ENCODE measurements at places on chromosomes 2 and 18.

DNA sequence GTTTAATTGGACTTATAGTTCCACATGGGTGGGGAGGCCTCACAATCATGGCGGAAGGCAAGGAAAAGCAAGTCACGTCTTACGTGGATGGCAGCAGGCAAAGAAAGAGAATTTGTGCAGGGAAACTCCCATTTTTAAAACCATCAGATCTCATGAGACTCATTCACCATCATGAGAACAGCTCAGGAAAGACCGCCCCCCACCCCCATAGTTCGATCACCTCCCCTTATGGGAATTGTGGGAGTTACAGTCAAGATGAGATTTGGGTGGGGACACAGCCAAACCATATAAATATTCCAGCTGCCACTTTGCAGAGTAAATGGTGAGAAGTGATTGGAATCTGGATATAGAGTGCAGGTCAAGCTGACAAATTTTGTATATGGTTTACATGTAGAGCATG, 187.4 kb downstream of the ARL4C start:
- DNase-seq, result no peak

GRCh38 chr2:219959471-219959870, 332.0 kb downstream of the SLC4A3 start:
- DNase-seq, result no peak

DNA sequence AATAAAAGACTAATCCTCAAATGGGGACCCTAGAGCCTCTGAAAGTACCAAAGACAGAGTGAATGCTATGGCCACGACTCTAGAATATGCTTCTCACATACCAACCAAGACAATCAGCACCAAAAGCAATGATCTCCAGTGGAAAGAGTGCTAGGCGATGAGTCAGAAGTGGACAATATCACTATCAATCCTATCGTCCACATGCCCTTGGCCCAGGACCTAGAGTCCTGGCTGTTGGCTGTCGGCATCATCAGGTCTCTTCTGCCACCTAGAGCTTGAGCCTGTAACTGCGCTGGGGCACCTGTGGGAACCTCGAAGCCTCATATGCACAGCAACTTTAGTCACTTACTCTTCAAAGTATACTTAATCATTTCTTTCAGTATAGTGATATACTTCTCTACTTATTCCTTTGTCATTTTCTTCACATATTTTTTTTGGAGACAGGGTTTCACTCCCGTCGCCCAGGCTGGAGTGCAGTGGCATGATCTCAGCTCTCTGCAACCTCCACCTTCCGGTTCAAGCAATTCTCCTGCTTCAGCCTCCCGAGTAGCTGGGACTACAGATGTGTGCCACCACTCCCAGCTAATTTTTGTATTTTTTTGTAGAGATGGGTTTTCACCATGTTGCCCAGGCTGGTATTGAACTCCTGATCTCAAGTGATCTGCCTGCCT, 29.7 kb downstream of the NOL10 start:
- no peak for DNase-seq

- DNase-seq, result no peak
These were observed 402.7 kb downstream of the SETBP1 start for GRCh38 chr18:45083226-45083855.

DNA sequence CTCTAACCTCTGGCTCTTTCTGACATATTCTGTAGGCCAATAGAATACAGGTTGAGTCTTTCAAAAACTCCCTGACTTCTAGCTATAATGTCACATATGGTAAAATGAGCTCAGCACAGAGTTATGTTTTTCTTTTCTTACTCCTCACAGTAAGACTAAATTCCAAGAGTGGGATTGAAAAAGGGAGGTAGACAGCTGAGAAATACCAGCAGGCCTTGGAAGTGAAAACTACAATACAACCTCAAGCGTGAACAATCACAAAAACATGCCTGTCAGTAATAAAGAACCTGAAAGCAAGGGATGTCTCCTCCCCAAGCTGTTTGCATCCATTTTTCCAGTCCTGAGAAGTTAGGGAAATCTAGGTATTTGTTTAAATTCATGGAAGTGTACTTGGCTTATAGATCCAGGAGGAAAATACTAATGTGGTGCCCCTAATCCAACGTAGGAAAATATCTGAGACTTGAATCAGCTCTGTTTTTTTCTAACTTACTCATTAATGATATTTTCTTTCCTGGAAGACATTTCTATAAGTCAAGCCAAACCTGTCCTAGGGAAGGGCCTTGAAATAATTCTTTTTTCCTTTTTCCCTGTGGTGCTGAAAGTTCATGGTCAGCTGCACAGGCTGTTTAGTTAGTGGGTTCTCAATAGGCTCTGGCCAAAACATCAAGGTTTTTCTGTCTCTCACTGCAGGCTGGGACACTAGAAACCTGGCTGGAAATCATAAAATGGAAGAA, 167.9 kb upstream of the SPATS2L start:
- no peak for DNase-seq

DNA sequence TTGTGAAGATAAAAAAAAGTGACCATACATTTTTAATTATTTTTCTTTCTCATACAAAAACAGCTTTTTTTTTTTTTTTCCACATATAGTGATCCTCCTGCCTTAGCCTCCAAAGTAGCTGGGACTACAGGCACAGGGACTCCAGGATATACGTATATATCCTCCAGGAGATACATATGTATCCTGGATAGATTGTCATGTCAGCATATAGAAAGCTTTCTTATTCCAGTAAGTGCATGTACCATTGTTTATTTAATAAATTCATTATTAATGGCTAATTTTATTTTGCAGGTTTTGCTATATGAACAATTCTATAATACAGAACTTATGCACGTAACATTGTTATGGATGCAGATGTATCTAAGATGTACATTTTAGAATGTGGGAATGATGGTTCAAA, 138.7 kb downstream of the DOK6 start:
- no peak for DNase-seq

- no peak for DNase-seq
These were observed 16.6 kb upstream of the PIEZO2 start for GRCh38 chr18:11165952-11166351.

GRCh38 chr2:230840301-230840700, 24.4 kb upstream of the ITM2C start:
- DNase-seq, result no peak

GRCh38 chr2:68429311-68429826, 37.7 kb downstream of the FBXO48 start:
- no peak for DNase-seq

GRCh38 chr2:143717053-143717452, 587.8 kb downstream of the ARHGAP15 start:
- DNase-seq, result no peak

DNA sequence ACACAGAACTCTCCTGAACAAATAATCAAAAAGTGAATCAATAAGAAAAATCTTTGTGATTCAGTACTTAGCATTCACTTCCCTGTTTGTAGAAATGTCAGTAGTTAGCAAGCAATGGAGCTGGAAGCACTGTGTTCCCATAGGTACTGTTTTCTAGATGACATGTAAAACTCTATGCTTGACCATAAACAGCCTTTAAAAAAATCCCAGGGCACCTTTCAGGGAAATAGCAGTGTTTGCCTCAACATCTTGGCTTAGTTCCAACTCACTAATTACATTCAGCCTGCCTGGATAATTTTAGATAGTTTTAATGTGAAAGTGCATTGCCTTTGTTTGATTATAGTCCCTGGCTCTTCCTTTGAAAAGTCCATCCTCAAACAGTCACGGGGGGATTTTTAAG, 721.8 kb downstream of the ERBB4 start:
- no peak for DNase-seq

DNA sequence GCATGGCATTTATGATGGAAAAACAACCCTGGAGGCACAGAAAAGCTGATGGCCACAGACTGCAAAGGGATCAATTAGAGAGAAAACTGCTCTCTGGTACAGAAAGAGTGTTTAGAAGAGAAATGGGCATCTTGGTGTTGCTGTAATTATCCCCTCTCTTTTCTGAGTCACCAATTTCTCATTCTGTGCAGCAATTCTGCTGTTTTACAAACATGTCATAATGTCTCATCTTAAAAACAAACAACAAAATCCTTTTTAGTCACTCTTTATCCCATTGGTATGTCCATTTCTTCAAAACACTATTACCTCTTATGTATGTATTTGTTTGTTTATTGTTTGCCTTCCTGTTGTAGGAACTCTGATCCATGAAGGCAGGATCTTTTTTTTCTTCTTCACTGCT, 73.9 kb upstream of the HK2 start:
- no peak for DNase-seq

GRCh38 chr2:198135481-198135934, 331.1 kb downstream of the PLCL1 start:
- DNase-seq, result no peak

- DNase-seq, result no peak
These were observed 357.5 kb upstream of the ID2 start for GRCh38 chr2:8324164-8324856.

DNA sequence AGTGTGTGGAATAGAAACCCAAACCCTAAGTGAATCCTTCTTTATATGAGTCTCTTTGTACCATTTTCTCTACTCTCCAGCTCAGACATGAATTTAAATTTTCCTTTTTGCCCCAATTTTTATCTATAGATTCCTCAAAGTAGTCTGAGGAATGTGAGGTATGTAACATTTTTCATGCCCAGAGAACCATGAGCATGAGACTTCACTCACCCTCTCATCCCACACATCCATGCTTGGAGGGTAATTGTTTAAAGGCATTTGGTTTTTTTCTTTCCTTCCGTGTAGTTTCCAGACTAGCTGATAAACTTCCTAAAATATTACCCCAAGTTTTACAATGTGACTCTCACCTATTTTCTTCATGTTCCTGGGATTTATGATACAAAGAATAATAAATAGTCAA, 2056.8 kb upstream of the CELF4 start:
- no peak for DNase-seq
